ENCODE measurements at places on chromosomes 6 and 20.
A peak's percentile ranks its signal among the peaks of the same experiment; 100 is the strongest.

DNA sequence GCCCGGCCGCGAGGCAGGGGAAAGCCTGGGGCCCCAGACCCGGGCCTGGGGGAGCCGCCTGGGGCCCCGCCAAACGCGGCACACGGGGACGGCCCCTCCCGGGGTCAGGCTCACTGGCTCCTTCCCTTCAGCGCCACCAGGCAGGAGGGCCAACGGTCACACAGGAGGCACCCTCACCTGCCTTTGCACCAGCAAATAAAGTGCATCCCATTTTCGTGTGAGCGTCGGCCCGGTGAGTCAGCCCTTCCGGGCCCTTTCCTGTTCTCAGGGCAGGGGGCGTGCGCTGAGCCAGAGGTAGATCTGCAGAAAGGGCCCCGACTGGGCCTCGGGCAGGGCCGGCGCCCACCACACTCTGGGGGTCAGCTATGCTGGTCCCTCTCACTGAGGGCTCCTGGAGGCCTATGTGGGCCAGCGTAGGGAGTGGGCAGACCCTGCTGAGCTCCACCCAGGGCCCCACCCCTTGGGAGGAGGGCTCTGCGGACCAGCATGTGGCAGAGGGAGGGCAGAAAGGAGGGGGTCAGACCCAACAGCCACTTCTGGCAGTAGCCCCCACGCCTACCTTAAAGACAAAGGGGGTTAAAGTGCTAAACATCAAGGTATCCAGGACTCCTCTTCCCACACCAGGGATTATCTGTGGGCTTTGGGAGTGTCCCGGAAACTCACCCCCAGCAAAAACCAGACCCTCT is 931 bp upstream of the UCKL1 start:
- peak; percentile 72 for DNase-seq

DNA sequence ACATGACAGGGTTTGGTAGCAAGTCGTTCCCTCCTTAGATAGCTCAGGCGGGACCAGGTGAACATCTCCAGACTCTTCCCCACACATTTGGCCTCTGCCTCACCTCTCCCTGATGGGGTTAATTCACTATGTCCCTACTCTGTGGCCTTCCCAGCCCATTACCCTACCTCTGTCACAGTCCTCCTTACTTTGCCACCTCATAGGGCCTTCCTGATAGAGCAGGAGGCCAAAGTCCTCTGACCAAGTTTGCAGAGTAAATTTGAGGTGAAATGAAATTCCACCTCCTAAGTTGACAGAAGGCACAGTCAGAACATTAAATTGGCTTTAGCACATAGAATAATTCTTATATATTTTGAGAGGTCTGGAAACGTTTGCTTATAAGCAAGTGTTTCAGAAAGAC is 53.1 kb upstream of the ARMC2 start:
- DNase-seq: no peak

DNA sequence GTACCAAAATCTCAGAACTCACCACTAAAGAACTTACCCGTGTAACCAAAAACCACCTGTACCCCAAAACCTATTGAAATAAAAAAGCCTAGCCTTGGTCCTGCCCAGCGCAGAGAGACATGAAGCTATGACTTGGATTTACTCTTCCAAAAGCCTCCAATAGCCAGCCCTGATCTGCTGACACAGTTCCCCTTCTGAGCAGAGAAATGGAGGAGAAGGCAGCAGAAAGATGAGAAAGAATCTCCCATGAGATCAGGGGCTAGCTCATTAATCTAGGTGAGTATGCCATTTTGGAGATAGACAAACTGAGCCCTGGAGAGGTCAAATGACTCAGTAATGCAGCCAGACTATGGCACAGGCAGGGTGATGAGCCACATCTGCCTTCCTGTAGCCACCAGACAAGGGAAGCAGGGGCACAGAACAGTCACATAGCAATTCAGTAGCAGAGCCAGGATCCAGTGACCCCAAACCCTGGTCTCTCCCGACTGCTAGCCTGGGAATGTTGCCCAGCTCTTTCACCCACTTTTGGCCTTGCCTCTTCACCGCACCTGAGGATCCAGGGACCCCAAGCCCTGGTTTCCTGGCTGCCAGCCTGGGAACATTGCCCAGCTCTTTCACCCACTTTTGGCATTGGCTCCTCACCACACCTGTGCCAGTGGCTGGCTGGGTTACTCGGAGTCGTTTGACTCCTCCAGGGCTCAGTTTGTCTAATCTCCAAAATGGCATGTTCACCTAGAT is 7.2 kb upstream of the SDCBP2 start:
- DNase-seq: no peak

- DNase-seq: peak; percentile 15
These were observed 551 bp downstream of the TREML2 start for GRCh38 chr6:41200296-41200900.

DNA sequence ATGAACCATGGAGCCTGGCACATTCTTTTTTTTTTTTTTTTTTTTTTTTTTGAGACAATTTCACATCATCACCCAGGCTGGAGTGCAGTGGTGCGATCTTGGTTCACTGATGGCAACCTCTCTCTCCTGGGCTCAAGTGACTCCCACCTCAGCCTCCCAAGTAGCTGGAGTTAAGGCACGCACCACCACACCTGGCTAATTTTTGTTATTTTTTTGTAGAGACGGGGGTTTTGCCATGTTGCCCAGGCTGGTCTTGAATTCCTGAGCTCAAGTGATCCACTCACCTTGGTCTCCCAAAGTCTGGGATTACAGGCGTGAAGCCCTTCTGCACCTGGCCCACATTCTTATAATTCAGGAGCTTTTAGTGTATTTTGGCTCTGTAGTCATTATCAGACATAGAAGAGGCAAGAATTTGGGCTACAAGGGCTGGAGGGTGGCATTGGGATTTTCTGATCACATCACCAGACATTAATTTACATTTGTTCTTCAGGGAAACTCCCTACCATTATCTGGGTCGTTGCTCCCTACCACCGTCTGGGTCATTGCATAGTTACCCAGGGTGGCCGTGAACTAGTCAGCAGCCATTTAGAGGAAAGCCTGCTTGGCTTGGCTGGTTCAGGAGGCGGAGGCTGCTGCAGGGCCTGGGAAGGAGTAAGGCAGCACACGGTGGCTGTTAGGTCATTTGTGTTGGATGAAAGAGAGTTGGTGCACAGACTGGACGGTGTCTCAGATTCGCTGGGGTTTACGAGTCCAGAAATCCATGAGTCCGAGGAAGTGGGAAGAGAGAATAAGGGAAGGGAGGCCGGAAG is 17.6 kb downstream of the ARID1B start:
- no peak for DNase-seq

Data from stimulated activated CD4-positive, alpha-beta T cell treated with anti-CD3 and anti-CD28 coated beads, Interleukin-12 subunit alpha, Interleukin-12 subunit beta, amount 100 ng/mL, for 4 hours (primary cell).